Stimulated activated CD8-positive, alpha-beta memory T cell treated with anti-CD3 and anti-CD28 coated beads, Interleukin-4, amount 100 ng/mL, for 1 hour (primary cell): ENCODE measurements at places on chromosomes 13 and 19.

DNA sequence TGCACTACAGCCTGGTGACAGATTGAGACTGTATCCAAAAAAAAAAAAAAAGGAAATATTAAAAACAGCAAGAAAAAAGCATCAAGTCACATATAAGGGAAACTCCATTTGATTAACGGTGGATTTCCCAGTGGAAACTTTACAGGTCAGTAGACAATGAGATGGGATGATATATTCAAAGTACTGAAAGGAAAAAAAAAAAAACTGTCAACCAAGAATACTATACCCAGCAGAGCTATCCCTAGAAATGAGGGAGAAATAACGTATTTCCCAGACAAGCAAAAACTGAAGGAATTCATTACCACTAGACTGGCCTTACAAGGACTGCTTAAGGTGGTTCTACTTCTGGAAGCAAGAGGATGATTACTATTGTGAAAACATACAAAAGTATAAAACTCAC is 87.4 kb downstream of the C1QTNF9 start:
- DNase-seq: no peak

GRCh38 chr19:1220976-1221903 is 15.7 kb downstream of the STK11 start:
- no peak for DNase-seq

DNA sequence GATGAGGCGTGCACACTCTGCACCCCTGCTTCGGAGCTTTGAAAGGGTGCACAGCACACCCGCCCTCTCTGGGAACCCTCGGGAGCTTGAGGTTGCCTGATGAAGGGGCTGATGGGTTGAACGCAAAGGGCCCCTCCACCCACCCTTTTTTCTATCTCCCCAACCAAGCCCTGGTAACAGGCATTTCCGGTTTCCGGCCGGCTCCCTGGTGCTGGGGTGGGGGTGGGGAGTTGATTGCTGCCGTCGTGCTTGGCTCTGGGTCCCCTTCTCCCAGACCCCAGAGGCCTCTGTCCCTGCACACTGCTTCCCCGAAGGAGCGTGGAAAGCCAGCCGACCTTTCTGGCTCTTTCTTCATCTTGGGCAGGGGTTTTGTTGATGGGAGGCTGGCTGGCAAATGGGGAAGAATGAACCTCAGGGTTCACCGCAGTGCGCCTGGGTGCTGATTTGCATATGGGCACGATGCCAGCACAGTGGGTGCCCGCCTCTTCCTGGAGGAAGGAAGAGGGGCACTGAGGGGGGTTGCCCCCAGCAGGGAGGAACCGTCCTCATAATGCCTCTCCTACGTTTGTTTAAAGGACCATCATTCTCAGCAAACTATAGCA is 29.1 kb downstream of the VAV1 start:
- DNase-seq: peak; percentile 63

DNA sequence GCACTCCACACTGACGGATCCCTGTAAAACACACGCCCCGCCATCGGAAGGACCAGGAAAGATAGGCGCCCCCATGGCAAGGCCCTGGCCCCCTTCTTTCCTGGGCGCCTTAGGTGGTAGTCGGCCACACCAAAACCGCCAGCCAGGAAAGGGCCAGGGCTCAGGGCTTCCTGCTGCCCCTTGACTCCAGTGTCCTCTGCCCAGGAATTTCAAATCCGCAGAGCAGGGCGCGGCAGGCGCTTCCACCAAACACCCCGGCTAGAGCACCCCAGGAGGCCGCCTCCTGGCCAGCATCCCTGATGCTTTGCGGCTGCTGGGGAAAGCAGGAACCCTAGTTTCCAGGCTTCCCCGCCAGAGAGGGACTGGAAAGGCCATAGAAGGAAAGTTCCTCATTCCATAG is 57.5 kb downstream of the ZNF726 start:
- no peak for DNase-seq

- no peak for DNase-seq
Observed at GRCh38 chr19:401866-402511, 7.0 kb downstream of the C2CD4C start.

- no peak for DNase-seq
Observed at GRCh38 chr19:1255186-1256161, 7.1 kb downstream of the MIDN start.

DNA sequence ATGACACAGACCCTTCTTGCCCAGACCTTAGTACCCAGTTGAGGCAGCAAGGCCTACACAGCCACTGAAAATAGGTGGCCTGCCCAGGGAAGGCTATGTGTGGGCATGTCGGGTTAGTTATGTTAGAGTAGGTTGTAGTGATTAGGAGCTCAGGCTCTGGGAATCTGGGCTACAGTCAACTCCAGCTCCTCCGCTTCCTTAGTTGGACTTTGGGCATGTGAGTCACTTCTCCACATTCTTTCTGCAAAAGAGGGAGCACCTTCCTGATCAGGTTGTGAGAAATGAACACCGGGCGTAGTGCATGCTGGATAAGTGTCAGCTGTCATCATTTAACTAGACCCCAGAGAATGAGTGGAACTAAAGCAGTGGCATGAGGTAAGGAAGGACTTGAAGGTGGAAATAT is 64.8 kb downstream of the ARHGAP35 start:
- no peak for DNase-seq

GRCh38 chr19:17125728-17126677 is 50.4 kb downstream of the MYO9B start:
- DNase-seq: peak; percentile 41

- DNase-seq: no peak
Observed at GRCh38 chr13:51125495-51126226, 14.6 kb upstream of the C13orf42 start.

- DNase-seq: no peak
Observed at GRCh38 chr13:32310134-32310706, 4.9 kb downstream of the ZAR1L start.

GRCh38 chr19:46928951-46929350 is 68.2 kb downstream of the ARHGAP35 start:
- no peak for DNase-seq

- no peak for DNase-seq
Observed at GRCh38 chr19:23822735-23823134, 64.0 kb upstream of the ZNF681 start.

DNA sequence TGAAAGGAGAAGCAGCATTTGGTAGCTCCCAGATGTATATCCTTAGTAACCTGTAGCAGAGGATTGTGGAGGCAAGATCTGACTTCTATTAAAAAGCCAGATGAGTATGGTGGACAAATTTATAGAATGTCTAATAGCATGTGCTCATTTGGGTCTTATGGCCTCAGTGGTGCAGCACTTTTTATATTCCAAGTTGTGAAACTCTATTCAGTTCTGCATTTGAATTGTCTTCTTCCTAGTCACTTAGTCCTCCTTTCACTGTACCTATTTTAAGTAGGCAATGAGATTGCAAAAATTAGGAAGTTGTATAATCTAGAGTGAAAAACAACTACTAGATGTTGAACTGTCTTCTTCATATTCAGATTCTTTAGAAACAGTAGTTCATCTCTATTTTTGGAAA is 412.5 kb upstream of the PCDH9 start:
- DNase-seq: no peak

DNA sequence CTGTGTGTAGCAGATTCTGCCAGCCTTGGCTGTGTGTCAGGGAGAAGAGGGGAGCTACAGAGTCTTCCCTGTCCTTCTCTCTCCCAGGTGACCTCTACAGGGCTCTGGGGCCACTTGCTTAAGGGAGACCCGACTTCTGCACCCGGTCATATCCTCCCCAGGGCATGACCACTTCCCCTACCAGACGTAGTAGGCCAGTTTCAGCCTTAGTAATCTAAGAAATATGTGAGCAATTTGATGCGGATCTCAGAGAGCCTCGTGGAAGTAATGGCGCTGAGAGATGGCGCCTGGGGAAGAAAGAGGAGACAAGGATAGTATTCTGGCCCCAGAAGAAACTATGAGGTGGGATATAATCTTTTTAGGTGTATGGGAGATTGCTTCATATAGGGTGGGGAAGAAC is 41.9 kb downstream of the NFIX start:
- DNase-seq: no peak

DNA sequence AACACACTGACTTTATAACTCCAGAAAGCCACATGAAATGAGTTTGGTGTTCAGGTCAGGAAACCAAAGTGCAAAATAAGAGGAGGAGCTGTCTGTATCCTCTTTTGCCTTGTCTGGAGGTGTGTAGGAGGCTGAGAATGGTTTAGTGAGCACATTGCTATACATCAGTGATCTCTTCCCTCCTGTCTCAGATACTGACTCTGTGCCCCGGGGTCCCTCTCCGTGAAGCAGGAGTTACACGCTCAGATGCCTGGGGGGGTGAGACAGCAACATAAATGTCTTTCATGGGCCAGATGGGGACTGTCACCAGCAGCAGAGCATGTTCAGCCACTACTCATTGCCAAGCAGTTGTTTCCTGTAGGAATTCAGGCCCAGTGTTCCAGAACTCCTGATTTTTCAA is 285.4 kb downstream of the ATP8A2 start:
- no peak for DNase-seq

DNA sequence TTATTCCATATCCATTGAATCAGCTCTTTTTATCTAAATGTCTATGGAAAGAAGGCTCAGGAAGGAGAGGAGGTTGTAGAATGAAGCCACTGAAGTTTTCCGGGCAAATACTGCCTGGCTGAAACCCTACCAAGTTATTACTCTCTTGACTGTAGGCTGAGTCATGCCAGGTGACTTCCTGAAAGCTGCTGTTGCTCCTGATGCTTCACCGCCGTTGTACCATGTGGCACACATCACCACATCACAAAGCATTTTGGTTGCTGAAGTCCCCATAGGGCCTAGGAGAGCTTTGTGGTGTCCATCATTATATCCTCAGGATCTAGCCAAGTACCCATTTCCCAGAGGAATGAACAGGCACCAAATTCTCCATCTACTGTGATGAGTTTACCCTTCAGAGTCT is 11.1 kb upstream of the TDRD12 start:
- DNase-seq: peak; percentile 10

DNA sequence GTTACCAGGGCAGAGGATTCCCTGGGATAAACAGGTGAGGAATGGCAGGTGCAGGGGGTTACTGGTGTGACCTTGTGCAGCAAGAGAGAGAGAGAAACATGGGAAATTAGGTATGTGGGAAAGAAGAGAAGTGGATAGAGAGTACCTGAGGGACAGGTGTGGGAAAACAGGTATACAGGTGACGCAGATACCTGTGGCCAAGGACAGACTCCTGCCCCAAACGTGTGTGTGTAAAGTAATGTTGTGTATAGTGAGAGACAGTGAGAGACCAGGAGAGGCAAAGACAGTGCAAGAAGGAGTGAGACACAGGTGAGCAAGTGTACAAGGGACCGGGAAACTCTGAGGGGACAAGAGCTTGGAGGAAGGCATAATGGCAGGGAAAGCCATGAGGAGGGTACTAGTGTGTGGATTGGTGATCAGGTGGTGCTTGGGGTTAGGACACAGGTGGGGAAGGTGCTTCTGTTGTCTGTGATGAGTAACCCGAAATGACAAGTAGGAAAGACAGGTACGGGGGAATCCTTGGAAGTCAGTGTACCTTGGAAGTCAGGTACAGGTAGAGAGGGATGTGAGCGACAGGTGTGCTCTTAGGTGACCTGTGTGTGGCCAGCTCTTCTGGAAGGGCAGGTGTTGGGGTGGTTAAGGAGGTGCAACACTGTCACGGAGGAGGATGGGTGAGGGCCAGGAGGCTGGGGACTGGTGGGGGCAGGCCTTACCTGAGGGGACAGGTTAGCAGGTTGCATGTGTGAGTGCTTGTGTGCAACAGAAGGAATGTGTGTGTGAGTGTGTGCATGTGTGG is 2.8 kb downstream of the ERFL start:
- no peak for DNase-seq

DNA sequence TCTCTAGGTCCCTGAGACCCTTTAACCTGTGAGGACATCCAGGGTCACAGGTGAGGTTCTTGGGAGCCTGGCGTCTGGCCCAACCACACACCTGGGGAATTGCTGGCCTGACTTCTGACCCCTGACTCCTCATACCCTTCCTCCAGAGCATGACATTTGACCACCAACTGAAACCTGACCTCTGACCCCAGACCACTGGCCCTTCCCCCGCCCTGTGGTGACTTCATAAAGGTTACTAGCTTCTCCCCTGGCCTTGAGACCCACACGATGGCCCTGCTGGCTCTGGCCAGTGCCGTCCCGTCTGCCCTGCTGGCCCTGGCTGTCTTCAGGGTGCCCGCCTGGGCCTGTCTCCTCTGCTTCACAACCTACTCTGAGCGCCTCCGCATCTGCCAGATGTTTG is at the start of gene SPACA6:
Gene SPACA6, plus strand, starts transcription at position 71 of the 400 bp plus-strand sequence. Its CDS starts 197 bp downstream, at position 268.
- DNase-seq: no peak

GRCh38 chr19:41367848-41368301 is 3.9 kb upstream of the B9D2 start:
- DNase-seq: no peak

- no peak for DNase-seq
Observed at GRCh38 chr19:2634228-2634951, 68.1 kb downstream of the GNG7 start.
